Adipose tissue (tissue), 3 donors: ENCODE measurements at places on chromosomes 11 and 22. TPM values are rescaled to one million over a fixed set of nuclear protein-coding genes. Genes with fewer than 3 reads are reported as not detected.

C11orf42 gene
- polyA plus RNA-seq: not detected

LIF gene
- polyA plus RNA-seq: 0.60 TPM

CCDC188 gene
- polyA plus RNA-seq: 0.48 TPM

OTOG gene
- not detected for polyA plus RNA-seq

BTG4 gene
- not detected for polyA plus RNA-seq

FXYD2 gene
- 10.3 TPM for polyA plus RNA-seq

HMOX1 gene
- polyA plus RNA-seq: 358 TPM

NCAM1 gene
- polyA plus RNA-seq: 2.7 TPM
